Activated CD4-positive, alpha-beta memory T cell treated with anti-CD3 and anti-CD28 coated beads, Interleukin-2, amount 10 ng/mL, durations not matched to agents 7 days and 5 days (primary cell): ENCODE measurements at places on chromosomes 2 and 18. TPM values are rescaled to one million over a fixed set of nuclear protein-coding genes. Genes with fewer than 3 reads are reported as not detected.

The NHEJ1 gene
- total RNA-seq = 12.0 TPM

The PROKR1 gene
- total RNA-seq = not detected

The PRKAG3 gene
- total RNA-seq = not detected

The LHCGR gene
- not detected for total RNA-seq

- no peak within 1 kb of the TSS for H3K4me3 ChIP-seq
- H3K27me3 ChIP-seq = peaks cover 11% of the 10 kb centered on the region
- H3K36me3 ChIP-seq = no peaks in the 10 kb centered on the region
- no peak within 1 kb of the TSS for H3K27ac ChIP-seq
- H3K4me1 ChIP-seq = peaks cover 2% of the 10 kb centered on the region
- DNase-seq = no peak
Observed at GRCh38 chr2:21043744-21044532, at the start of gene APOB. Gene APOB, minus strand, starts transcription at chr2:21044073. Its CDS starts 128 bp downstream, at chr2:21043945.

DNA sequence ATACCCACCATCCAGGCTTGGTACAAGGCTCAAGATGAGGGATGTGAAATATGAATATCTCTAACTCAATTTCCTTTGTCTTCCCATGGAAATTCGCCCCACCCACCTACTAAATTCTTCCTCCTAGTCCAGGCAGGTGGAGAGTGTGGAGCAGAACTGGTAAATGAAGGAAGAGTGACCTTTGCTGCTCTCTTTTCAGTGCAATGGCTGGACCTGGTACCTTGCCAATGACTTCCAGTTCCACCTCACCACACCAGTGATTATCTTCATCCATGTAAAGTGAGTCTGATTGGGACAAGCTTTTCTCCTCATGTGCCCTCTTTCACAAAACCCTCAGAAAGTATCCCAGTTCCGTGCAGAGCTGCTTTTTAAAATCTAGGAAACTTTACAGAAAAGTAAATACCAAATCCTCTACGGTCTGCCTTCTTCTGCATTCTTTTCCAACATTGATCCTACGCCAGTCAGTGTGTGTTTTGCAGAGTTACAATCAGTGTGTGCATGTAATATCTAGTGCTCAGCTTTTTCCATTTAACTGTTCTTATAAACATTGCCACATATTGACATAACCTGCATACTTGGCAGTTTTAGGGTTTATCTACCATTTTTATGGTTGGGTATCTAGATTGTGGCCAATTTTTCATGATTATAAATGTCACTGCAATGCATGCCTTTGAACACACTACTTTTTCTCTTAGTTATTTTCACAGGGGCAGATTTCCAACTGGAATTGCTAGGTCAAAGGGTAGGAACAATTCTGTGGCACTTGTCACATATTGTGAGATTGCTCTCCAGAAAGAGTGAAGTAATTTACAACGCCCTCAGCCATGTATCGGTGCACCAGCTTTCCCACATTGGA lies 86.5 kb upstream of the SEC11C start:
- no peak overlapping the region for H3K4me3 ChIP-seq
- H3K27me3 ChIP-seq = peaks cover 6% of the 10 kb centered on the region
- H3K36me3 ChIP-seq = no peaks in the 10 kb centered on the region
- DNase-seq = no peak

DNA sequence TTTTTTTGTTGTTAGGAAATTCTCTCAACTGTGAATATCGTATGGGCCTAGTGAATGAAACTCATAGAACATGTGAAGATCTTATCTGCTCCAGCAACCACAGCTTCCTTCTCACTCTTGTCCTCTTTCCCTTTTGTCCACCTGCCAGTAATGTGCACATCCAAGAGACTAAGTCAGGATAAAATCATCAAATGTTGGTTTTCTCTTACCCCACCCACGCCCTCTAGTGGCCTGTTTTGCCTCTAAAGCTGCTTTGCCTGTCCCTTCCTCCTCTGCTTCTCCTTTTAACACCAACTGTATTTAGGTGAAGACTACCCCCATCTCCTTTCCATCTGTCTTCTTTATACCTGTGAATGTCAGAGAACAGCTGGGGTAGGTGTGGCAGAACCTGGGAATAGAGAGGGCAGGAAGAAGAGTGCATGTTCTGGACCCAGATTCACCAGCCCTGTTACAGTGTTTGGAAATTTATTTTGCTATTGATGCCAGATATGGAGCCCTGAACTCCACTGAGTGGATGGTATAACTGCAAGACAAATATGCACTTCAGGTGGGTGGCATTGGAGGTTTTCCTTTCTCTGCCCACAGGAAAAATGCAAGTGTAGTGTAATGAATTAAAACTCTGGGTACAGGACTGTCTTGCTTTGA lies 8.4 kb upstream of the MGAT5 start:
- H3K36me3 ChIP-seq = no peaks in the 10 kb centered on the region
- H3K27ac ChIP-seq = no peak overlapping the region
- peaks cover 62% of the 10 kb centered on the region for H3K4me1 ChIP-seq
- peaks cover 32% of the 10 kb centered on the region for H3K27me3 ChIP-seq
- H3K4me3 ChIP-seq = no peak overlapping the region
- peak; percentile 76 for DNase-seq

GRCh38 chr2:11305338-11305737 lies 39.1 kb downstream of the ROCK2 start:
- H3K4me3 ChIP-seq = no peak overlapping the region
- no peak overlapping the region for H3K27ac ChIP-seq
- H3K36me3 ChIP-seq = no peaks in the 10 kb centered on the region
- no peaks in the 10 kb centered on the region for H3K27me3 ChIP-seq
- DNase-seq = no peak

DNA sequence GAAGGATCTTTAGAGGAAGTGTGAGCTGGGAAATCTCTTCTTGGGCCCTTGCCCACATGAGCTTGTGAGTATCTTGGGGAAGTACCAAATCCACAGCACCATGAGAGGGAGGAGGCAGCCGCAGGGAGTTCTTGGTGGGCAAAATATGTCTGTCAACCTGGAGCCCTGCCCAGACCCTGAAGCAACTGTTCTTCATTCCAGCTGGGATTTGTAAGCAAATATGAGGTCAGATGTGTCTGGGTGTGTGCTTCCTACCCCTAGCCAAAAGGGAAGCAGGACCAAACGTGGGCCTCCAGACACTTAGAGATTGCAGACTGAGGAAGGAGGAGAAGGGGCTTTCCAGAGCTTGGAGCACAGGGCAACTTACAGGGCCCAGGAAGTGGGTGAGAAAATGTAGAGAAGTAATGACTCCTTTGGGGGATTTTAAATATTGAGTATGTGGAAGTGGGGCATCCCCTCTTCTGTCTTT lies 41.9 kb downstream of the TMEM247 start:
- DNase-seq = no peak
- no peaks in the 10 kb centered on the region for H3K4me1 ChIP-seq
- H3K4me3 ChIP-seq = no peak overlapping the region

GRCh38 chr2:188971432-188971861 lies 2.7 kb upstream of the COL3A1 start:
- no peak for DNase-seq
- no peak overlapping the region for H3K27ac ChIP-seq
- H3K4me3 ChIP-seq = no peak overlapping the region
- no peaks in the 10 kb centered on the region for H3K27me3 ChIP-seq

DNA sequence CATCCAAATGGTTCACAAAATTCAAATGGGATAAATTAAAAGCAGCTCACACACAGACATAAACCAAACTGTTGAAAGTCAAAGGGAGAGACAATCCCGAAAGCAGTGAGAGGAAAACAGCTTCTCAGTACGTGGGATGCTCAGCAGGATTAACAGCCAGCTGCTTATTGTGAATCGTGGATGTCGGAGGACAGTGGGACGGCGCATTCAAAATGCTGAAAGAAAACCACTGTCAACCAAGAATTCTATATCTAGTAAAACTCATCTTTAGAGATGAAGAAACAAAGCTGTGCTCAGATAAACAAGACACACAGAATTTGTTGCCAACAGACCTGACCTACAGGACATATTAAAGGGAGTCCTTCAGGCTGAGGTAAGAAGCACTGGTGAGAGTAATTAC lies 102.9 kb downstream of the NFATC1 start:
- H3K27me3 ChIP-seq = no peaks in the 10 kb centered on the region
- peaks cover 12% of the 10 kb centered on the region for H3K4me1 ChIP-seq
- H3K27ac ChIP-seq = no peak overlapping the region
- H3K36me3 ChIP-seq = peaks cover 53% of the 10 kb centered on the region
- H3K4me3 ChIP-seq = no peak overlapping the region
- DNase-seq = no peak

DNA sequence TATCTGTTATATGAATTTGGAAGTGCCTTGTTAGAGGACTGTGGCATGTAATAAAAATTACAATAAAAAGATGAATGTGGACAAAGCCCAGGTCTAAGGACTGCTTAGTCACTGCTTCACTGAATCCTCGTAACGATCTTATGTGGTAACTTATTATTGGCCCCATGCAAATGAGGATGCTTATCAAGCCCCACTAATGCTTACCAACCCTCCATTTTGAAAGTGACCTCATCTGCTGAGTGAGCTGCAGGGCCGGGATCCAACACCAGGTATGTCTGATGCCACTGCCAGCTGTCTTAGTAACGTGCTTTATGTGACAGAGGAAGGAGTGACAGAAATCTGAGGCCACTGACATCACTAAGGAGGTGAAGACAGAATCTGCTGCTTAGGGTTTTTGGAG lies 65.3 kb upstream of the CCDC85A start:
- DNase-seq = no peak
- H3K4me3 ChIP-seq = no peak overlapping the region
- H3K4me1 ChIP-seq = no peaks in the 10 kb centered on the region

DNA sequence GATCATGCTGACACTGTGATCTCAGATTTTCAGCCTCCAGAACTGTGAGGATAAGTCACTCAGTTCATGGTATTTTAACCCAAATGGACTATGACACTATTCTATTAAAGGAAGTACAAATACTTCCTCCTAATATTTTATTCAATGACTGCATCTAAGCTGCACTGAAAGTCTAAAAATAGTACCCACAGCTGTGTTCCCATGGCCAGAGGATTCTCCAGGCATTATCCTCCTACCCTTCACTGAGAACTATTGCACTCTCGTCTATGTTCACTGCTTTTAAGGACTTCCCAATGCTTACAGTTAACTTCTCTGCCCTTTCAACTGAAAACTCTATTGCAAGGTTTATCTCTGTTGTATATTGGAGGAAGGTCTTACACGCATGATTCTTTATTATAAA lies 15.2 kb downstream of the LRATD1 start:
- no peak overlapping the region for H3K4me3 ChIP-seq
- H3K36me3 ChIP-seq = no peaks in the 10 kb centered on the region
- no peaks in the 10 kb centered on the region for H3K27me3 ChIP-seq
- H3K27ac ChIP-seq = no peak overlapping the region

DNA sequence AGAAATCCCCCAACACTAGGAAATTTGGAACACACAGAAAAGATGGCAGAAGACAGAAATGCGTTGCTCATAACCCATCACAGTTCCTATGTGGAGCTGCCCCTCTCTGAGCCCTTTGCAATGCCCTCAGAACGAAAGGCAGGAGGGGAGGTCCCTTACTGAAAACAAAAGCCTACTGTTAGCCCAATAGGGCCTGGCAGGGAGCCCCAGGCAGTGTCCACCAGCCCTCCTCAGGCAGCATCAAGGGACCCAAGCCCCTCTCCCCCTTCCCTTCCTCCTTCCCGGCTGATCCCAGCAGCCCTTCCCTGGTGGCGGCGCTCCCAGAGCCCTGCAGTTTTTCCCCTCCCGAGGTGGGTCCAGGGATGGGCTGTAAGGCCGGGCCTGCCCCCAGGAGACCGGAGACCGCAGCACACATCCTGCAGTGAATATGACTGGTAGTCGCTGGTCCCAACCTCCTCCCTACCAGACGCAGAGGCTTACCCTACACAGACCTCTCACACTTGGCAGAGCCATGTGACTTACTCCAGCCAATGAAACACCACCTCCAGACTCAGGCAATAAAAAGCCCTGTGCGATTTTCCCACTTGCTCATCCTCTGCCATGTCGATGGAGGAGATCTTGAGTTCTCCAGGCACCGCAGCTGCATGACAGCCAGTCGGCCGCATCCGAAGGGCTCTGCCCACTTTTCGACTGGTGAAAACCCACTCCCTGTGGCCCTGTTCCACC lies 19.4 kb upstream of the DUSP2 start:
- peak overlapping the region; percentile 94 for H3K27ac ChIP-seq
- H3K4me1 ChIP-seq = peaks cover 52% of the 10 kb centered on the region
- DNase-seq = peak; percentile 81
- no peaks in the 10 kb centered on the region for H3K36me3 ChIP-seq
- no peaks in the 10 kb centered on the region for H3K27me3 ChIP-seq
- peak overlapping the region; percentile 66 for H3K4me3 ChIP-seq

- peaks cover 21% of the 10 kb centered on the region for H3K36me3 ChIP-seq
- H3K27ac ChIP-seq = no peak overlapping the region
- no peak for DNase-seq
- no peaks in the 10 kb centered on the region for H3K27me3 ChIP-seq
Observed at GRCh38 chr2:239222312-239222660, 178.5 kb downstream of the HDAC4 start.

GRCh38 chr2:36507408-36507812 lies 90.6 kb downstream of the FEZ2 start:
- H3K36me3 ChIP-seq = no peaks in the 10 kb centered on the region
- no peak overlapping the region for H3K4me3 ChIP-seq
- H3K27me3 ChIP-seq = no peaks in the 10 kb centered on the region
- peak; percentile 37 for DNase-seq
- no peak overlapping the region for H3K27ac ChIP-seq

DNA sequence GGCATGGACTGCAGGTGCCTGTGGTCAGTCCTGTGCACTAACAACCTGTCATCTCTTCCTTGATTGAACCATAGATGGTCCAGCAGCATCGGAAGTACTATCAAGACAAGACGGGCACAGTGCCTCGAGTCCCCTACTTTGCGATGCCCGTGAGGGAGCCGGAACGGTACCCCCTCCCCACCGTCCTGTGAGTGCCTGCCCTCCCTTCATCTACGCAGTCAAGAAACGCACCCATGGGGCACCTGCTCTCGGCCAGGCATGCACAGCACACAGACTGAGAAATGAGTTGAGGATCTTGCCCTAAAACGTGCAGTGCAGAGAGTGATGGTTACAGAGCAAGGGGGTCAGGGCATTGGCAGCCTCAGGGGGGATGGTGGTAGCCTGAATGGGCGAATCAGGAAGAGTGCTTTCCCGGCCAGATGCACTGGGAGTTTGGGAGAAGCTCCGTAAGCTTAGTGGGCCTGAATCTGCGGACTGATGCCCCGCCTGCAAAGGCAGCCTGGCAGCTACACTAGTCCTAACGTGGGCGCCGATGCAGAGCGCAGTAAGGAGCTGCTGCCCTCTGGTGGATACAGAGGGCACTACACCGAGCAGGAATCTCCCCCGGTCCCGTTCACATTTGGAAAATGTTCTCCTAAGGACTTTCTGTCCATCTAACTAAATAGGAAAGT lies 63.6 kb downstream of the CIB4 start:
- DNase-seq = peak; percentile 65
- H3K27ac ChIP-seq = no peak overlapping the region
- H3K4me3 ChIP-seq = no peak overlapping the region
- H3K27me3 ChIP-seq = peaks cover 25% of the 10 kb centered on the region

GRCh38 chr2:86195808-86196387 lies 636 bp upstream of the IMMT start:
- peaks cover 58% of the 10 kb centered on the region for H3K4me1 ChIP-seq
- H3K4me3 ChIP-seq = peak overlapping the region; percentile 94
- no peak for DNase-seq

DNA sequence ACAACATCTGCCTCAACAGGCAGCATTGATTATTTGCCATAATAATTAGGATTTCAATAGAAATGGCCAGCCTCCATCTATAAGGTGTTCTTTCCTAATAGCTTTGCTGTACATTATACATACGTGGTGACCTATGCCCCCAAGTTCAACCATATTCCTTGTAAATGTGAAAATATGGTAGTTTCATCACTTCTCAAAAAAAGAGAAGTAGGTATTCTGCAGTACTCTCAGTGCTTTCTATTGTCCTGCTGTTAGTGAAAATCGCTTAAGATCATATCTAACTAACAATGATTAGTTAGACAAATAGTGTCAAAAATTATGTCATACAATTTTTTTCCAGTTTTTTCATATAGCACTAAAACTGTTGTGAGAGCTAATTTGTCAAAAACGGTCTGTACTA lies 79.6 kb downstream of the SLC4A10 start:
- H3K27ac ChIP-seq = no peak overlapping the region
- peaks cover 6% of the 10 kb centered on the region for H3K4me1 ChIP-seq
- H3K4me3 ChIP-seq = no peak overlapping the region
- no peak for DNase-seq
